Astrocyte of the spinal cord (primary cell): ENCODE measurements at places on chromosomes 7 and 10.
A peak's percentile ranks its signal among the peaks of the same experiment; 100 is the strongest.

GRCh38 chr10:29616542-29616941 lies 18.2 kb downstream of the SVIL start:
- no peak for DNase-seq

DNA sequence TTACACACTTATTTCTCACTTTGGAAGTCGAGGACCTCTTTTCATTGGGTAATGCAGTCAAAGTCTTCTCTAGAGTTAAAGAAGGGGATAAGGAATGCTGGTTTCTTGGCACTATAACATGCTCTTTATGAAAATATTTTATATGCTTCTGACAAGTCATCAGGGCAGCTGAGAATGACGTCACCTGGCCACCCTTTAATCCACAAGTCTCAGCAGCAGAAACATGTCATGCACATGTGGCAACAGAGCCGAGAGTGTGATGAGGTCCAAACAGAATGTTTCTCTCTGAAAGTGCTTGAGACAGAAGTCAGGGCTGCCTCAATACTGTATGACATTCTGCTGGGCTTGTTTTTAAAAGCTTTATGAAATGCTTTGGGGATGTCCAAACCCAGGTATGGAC lies 63.5 kb upstream of the C10orf90 start:
- DNase-seq = no peak

GRCh38 chr7:40310258-40310657 lies 175.5 kb downstream of the SUGCT start:
- peak; percentile 36 for DNase-seq

GRCh38 chr7:159075563-159076238 lies 69.0 kb downstream of the VIPR2 start:
- DNase-seq = no peak

- DNase-seq = no peak
Observed at GRCh38 chr10:96305019-96305418, 785 bp downstream of the DNTT start.
